ENCODE measurements at places on chromosomes 2 and 18.

GRCh38 chr2:74155830-74156229 lies 8.1 kb upstream of the BOLA3 start:
- DNase-seq = no peak

DNA sequence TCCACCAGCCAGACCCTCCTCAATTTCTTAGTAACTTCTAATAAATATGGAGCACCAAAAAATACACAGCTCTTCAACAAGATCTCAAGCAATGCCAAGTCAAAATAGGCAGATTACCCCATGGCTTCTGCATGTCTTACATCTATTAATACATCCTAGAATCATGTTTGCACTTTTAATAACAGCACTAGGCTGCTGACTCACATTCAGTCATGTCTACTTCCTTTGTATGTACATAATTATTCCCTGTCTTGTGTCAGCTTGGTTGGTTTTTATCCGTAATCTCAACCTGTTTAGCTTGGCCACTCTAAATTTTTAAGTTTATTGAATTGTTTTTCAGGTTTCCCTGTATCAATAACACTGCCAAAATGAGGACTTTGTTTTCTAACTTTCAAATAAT lies 420.1 kb upstream of the ACVR2A start:
- no peak for DNase-seq

- no peak for DNase-seq
Observed at GRCh38 chr2:236843161-236843968, 242.3 kb upstream of the COPS8 start.

DNA sequence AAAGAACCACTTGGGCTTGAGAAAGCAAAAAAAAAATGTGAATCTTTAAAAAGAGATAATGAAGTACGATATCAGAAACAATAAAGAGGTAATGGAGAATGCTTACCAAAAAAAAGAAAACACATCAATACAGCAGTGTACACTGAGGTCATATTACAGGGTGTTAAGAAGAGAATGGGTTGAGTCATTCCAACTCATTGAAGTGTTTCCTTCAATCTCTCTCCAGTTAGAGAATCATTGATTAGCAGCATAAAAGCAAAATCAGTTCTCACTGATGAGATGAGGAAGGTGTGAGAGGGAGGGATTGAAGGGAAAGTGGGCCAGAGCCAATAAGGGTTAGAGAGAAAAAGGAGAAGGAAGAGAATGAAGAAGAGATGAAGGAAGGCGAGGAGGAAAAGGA lies 43.9 kb upstream of the SGPP2 start:
- DNase-seq = no peak

GRCh38 chr2:1553671-1554295 lies 140.5 kb downstream of the TPO start:
- DNase-seq = no peak

DNA sequence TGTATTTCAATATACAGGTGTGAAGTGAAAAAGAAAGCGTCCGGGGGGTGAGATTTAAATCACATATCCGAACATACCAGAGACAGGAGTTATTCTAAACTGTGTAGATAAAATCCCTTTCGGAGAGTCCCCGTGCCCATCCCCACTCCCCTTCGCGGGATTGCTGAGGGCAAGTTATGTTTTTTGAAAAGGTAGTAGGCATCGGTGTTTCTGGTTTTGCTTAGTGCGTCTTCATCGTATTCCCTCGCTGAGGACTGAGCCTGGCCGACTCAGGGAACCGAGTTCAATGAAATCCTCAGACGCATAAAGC lies 583.4 kb downstream of the ZEB2 start:
- peak; percentile 2 for DNase-seq

DNA sequence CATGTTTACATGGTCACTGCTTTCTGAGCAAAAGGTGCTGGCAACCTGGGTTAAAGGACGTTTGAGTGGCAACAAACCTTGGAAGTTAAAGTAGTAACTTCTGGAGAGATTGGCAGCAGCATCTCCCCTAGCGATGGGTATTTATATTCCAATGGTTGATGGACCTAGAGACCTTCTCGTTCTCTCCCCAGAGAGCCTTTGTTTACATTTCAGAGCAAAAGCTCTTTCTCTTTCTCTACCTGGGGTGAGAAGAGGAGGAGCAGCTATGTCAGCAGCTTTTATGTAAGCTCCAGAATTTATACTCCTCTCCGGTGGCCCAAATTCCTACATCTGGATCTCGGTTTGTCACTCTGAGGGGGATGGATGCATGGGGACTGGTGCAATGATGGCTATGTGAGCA lies 213.7 kb upstream of the ARL4C start:
- DNase-seq = no peak

- no peak for DNase-seq
Observed at GRCh38 chr2:218746470-218746795, 35.5 kb upstream of the CYP27A1 start.

DNA sequence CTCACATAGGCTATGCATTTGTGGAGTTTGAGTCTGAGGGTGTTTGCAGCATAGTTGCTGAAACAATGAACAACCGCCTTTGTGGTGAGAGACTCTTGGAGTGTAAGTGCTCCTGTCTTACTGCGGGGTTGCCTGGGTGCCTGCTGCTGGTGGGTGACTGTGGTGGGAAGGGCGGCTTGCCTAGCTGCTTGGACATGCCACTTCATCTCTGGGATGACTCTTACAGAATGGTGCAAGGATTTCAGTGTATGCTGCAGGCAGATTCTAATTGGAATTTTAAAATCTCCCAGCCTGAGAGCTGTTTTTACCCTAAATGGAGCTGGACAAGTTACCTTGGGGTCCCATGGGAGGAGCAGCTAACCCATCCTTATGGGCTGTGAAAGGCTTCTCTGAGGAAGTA lies 50.1 kb downstream of the CYP27C1 start:
- DNase-seq = no peak

DNA sequence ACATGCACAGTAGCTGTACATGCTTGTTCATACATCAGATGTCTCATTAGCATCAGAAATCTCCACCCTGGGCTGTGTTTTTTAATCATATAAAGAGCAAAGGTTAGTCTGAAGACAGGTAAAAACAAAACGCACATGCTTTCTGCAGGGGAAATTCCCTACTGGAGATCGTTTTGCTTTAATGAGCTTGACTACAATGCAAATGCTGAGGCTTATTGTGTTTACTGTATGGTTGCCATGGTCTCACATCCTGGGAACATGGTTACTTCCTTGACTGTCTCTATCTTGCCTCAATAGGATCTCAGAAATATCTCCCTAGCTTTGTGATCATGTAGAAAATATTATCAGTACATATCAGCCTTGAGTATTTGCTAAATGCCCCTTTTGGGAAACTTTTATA lies 336.5 kb upstream of the TFPI start:
- DNase-seq = no peak

DNA sequence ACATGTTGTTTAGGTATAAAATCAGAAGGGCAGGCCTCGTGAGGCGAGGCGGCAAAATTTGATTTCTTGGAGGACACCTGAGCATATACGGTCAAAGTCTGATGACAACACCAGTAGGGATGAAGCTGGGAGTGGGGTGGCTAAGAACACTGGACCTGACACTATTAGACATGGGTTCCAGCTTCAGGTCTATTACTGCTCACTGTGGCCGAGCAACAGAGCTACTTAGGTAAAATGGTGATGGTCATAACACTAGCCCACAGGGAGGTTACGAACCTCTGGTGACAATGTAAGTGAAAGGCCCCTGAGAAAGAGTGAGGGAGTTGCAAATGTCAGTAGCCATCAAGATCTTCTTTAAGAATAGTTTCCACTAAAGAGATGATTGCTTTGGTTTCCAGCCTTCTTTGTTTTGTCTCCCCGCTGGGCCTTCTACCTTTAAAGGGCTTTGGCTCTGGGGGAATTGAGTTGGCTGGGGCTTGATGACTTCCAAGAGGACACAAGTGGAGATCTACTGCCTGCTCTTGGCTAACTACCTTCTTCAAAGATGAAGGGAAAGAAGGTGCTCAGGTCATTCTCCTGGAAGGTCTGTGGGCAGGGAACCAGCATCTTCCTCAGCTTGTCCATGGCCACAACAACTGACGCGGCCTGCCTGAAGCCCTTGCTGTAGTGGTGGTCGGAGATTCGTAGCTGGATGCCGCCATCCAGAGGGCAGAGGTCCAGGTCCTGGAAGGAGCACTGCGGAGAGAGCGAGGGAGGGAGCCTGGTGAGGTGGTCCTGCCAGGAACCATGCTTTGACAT lies 3.5 kb downstream of the IL1B start:
- DNase-seq = no peak

- DNase-seq = no peak
Observed at GRCh38 chr2:162826921-162827320, 11.6 kb downstream of the KCNH7 start.

- no peak for DNase-seq
Observed at GRCh38 chr2:37869771-37870170, 55.3 kb upstream of the RMDN2 start.

- DNase-seq = no peak
Observed at GRCh38 chr2:160114020-160114419, 51.6 kb upstream of the PLA2R1 start.

GRCh38 chr18:69916412-69916811 lies 31.3 kb downstream of the CD226 start:
- DNase-seq = peak; percentile 73

GRCh38 chr2:207734636-207735512 lies 23.4 kb downstream of the CCNYL1 start:
- no peak for DNase-seq

- DNase-seq = no peak
Observed at GRCh38 chr2:238716585-238716984, 131.3 kb upstream of the TWIST2 start.

DNA sequence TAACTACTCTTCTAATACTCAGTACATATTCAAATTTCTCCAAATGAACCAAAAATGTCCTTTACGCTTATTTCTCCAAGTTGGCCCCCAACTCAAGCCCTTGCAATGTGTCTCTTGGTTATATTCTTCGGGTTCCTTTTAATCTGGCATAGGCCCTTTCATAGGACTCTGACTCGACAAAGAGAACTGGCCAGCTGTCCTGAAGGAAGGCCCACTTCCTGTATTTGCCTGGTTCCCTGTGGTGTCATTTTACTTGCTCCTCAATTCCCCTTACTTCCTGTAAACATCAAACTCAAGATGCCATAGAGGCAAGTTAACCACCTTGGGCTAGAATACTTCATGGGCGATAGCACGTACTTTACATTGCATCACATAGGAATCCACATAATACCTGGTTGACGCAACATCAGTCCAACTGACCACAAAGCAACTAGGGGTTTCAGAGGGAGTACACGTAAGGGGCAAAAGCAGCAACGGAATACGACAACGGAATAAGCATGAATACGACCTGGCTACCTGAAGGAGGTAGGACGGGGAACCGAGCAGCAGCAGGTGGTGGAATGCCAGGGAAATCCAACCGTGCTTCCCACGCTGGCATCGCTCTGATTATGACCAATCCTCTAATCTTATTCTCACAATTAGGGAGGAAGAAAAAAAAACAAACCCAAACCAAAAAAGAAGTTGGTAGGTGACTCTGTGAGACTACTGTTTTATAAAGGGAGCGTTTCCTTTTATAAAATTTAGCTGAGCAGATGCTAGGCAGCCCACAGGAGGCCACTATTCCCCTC lies 823 bp upstream of the GORASP2 start:
- peak; percentile 18 for DNase-seq

GRCh38 chr2:88857951-88858411 lies 166.5 kb downstream of the RPIA start:
- DNase-seq = no peak

DNA sequence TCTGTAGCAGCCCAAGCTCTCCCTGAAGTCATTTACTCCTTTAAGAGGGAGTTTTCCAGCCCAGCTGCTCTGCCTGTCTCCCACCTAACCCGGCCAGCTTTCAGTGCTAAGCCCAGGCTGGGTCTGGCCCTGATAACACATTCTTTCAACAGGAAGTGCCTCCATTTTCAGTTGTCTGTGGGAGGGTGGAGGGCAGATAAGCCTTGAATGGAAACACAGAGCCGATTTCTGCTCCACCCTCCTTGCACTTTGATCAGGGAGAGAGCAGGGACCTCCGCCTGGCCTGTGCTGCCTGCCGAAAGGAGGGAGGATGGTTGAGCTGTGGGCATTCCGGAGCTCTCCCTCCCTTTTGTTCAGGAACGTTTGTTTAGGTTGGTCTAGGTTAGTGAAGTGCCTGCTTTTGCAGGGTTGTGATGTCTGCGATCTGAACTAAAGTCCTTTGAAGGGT lies 24.8 kb downstream of the GATA6 start:
- DNase-seq = no peak

DNA sequence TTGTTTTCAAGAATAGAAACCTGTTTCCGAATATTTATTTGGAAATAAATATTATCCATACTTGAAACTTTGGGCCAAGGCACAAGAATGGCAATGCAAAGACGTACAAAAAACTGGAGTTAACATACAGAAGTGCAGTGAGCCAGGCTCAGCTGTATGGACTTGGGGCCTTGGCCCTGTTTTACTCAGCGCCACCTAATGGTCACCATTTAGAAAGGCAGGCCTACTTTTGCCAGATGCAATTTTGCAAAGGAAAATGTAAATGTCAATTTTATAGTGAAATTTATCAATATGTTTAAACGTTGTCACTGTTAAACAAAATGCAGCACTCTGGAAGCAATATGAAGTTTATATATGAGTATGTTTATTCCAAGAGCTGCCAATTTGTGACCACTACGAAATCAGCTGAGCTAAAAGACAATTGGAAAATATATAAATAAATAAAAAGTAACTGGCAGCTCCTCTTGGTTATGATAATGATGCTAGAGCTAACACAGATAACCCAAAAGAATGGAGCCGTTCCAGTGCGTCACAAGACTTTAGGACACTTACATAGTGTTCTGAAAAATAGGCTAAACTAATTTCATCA lies 155.0 kb downstream of the ARHGAP15 start:
- no peak for DNase-seq

DNA sequence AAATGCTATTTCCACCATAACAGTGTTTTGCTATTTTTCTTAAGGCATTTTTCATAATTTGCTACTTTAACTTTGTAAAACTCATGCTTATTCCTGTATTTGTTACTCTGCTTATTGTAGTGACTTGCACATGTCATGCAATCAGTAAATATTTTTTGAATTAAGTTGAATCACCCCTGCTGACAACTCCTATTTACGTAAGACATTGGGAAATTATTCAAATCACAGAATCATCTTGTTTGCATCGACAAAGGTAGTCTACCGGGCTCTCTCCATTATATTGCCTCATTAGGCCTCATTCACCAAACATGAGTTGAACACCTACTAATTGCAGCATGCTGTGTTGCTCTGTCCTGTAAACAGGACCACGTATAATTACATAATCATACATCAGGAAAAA lies 478.5 kb upstream of the ZEB2 start:
- DNase-seq = no peak

DNA sequence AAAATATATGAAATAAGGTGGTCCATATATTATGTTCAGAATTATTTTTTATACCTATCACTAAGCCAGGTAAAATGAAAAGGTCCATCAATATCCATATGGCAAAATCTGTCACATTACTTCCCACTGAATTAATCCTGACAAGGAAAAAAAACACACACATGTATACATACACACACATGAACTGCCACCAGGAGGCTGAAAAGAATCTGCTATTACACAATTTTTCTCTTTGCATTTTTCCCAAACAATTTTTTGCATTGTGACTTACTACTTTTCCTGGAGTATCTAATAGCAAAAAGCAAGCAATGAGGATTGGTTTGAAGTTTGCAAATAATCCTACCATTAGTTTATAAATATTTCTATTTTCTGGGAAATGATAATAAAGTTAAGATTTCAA lies 128.2 kb upstream of the CD226 start:
- no peak for DNase-seq

GRCh38 chr2:174524527-174524926 lies 37.7 kb upstream of the GPR155 start:
- DNase-seq = no peak

- DNase-seq = no peak
Observed at GRCh38 chr2:172761306-172761705, 25.7 kb downstream of the RAPGEF4 start.

- no peak for DNase-seq
Observed at GRCh38 chr18:31248783-31249521, 69.0 kb upstream of the DSG1 start.

Data from foreskin melanocyte (primary cell).